Activated effector memory CD4-positive, alpha-beta T cell treated with Interleukin-2 at 50 U/mL for 16 hours (primary cell): ENCODE measurements at places on chromosomes 11 and 22.

DNA sequence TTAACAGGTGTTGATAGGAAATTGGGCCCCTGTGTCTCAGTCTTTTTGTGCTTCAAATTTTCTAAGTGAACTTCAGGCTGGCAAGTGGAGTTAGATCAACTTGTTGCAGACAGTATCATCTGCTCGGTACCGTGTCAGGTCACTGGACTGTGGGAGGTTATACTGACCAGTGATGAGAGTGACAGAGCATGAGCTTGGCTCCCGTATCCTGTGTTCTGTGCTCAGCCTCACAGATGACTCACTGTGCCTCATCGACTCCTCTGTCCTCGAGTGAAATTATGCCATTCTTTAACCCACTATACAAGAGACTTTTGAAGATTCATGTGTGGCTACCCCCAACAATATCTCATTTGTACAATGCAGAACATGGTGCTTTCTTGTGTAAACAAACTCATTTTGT lies 7.9 kb downstream of the GRAP2 start:
- no peak for DNase-seq

DNA sequence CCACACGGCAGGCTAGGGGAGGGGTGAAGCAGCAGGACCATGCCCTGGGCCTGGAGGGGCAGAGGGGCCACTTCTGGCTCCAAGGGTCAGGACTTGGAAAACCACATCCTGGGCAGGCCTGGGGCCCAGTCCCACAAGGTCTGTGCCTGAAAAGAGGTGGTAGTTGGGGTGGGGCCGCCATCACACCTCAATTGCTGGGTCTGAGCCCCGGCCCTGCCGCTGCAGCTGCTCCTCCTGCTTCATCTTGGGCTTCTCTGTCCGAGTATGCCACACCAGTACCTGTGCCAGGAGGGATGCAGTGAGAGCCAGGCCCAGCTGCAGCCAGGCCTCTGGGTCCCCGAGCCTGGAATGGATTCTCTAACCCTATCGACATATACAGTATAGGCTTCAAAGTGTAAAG lies 2.5 kb downstream of the ROM1 start:
- no peak for DNase-seq

DNA sequence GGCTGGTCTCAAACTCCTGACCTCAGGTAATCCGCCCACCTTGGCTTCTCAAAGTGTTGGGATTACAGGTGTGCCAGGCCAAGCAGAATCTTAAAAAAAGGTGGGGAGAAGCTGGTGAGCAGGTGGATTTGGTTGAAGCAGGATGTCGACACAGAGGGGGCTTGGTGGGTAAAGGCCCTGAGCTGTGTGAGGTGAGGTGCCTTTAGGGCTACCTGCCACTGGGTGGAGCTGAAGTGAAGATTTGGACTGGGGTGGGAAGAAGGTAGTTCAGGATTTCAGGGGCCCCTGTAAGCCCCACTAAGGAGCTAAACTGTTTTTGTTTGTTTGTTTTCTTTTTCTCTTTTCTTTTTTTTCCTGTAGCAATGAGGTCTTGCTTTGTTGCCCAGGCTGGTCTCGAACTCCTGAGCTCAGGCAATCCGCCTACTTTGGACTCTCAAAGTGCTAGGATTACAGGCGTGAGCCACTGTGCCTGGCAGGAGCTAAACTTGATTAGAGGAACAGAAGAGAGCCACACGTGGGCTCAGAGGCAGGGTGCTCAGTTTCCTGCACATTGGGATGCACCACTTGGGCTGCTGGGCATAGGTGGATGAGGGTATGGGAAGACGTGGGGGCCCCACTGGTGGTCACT lies 6.0 kb downstream of the P2RX6 start:
- no peak for DNase-seq

- no peak for DNase-seq
Measured at GRCh38 chr11:17695454-17696441, 23.6 kb upstream of the MYOD1 start.

DNA sequence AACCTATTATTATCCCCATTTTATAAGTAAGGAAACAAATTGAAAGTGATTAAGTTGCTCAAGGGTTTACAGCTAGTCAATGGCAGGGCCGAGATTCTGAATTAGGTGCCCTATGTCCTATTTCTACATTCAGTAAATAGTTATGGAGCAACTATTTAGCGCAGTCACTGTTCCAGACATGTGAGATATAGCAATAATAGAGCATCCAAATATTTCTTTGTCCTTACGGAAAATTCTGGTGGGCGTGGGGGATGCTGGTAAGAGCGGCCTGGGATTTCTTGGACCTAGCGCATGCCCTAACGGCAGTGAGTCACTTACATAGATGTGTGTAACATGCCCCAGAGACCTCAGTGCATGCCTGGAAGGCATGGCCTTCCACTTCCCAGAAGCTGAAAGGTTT lies 4.4 kb downstream of the DTX4 start:
- no peak for DNase-seq

DNA sequence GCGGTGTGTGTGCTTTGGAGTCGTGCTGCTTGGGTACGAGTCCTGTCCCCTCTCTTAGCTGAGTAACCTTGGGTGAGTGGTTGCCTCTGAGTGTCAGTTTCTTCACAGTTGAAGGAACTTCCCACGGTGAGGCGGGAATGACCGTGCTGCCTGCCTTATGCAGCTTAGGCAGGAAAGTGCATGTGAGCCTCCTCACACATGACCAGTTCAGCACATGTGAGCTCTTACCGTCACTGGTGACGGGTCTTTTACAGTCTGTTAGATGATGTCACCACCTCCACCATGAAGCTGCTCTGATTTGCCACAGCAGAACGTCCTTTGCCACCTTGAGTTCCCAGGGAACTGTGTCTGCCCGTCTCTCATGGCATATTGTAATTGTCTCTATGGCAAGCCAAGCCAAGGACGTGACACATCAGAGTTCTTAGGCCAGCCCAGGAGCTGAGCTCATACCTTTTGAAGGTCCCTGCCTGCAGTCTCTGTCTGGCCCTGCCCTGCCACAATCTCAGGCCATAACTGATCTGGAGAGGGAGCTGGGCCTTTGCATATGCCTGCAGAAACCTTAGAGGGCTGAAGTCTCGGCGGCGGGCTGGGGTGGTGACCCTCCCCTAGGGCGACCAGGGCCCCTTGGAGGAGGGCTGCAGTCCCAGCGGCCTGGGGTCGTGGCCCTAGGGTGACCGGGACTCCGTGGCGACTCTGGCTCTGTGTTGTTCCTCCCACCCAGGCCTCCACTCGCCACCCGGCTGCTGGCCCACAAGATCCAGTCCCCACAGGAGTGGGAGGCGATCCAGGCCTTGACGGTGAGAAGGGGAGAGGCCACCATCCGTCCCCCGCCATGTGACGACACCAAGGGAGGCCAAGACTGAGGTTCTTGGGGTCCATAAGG lies 7.8 kb downstream of the GGA1 start:
- no peak for DNase-seq

- no peak for DNase-seq
Measured at GRCh38 chr11:34445956-34446355, 7.2 kb downstream of the CAT start.

DNA sequence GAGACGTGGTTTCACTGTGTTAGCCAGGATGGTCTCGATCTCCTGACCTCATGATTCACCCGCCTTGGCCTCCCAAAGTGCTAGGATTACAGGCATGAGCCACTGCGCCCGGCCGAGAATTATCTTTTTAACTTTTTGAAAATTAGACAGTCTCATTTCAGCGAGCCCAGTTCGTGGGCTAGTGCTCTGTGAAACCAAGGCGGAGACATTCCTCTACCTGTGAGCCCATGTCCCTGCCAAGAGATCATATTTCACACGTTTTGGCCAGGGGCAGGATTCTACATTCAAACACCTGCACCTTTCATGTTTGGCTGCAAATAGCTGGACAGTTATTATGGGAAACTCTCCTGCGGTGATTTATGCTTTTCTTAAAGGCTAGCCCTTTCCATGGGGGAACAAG lies 60.3 kb downstream of the IRAG1 start:
- DNase-seq = no peak

GRCh38 chr22:46171940-46172339 lies 21.6 kb downstream of the PPARA start:
- DNase-seq = no peak

DNA sequence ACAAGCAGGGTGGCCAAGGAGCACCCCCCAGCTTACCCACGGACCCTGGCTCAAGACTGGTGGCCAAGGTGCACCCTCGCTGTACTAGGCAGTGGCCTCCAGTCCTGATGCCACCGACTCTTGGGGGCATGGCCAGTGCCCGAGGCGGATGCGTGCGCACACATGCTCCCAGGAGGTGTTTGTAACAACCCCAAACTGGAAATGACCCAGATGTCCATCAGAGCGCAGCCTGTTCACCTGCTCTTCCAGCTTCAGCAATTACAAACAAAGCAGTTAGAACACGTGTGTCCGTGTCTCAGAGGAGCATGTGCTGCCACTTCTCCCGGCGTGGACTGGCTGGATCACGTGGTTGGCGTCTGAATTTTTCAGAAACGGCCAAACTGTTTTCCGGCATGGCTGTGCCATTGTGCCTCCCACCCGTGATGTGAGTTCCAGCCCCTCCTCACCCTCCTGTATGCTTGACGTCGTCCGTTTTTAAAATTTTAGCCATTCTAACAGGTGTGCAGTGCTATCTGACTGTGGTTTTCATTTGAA lies 7.1 kb upstream of the MUC6 start:
- no peak for DNase-seq

DNA sequence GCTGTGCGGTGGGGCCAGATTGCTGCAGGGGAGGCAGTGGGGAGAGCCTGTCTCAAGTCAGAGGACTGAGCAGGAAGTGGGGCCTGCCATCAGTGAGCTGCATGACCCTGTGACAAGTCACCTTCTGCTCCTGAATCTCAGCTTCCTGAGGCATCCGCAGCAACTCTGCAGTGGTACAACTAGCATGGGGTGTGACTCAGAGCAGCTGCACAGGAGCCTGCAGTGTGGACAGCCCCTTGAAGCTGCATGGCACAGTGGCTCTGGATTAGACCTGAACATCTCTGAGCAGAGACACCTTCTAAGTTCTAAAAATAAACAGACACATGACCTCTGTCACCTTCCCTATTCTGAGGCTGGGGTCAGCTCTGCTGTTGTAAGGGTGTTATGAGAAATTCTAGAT lies 18.0 kb downstream of the FAM227A start:
- DNase-seq = no peak

DNA sequence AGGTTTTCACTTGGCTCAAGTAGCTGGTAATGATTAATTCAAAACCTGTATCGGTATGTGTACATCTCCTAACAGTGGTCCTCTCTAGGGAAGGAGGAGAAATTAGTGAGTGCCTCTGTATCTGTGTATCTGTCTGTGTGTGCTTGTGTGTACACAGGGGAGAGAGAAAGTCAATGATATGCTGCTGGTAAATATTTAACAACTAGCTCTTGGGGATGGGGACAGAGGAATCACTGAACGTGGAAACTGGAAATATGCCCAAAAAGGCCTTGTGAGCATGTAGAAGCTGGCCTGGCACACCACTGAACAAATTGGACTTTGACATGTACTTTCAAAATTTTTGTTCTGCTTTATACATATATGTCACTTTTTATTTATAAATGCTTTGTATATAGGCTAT lies 214.0 kb upstream of the SYN3 start:
- no peak for DNase-seq

GRCh38 chr11:36212564-36213392 lies 76.4 kb downstream of the COMMD9 start:
- no peak for DNase-seq

- DNase-seq = no peak
Measured at GRCh38 chr11:41301023-41301422, 158.4 kb downstream of the LRRC4C start.

GRCh38 chr11:5541427-5541826 lies 6.9 kb downstream of the OR52H1 start:
- DNase-seq = no peak

DNA sequence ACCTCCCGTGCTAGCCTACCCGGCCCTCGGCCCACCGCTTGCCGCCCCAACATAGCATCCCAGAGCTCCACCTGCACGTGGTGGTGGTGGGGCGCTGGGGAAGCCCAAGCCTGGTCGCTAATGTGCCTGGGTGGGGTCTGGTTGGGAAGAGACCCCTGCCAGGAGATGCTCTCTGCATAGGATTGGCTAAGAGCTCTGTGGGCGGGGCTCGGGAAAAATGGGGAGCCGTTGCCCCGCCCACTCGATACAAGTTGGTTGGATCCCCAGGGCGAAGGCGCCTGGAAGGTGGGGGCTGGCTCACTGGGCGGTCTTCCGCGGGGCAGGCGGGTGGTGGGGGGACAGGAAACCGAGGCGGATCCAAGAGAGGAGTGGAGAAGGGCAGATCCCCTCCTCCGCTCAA lies 7.6 kb downstream of the LRRC10B start:
- DNase-seq = no peak

GRCh38 chr11:132680584-132680983 lies 851.7 kb downstream of the OPCML start:
- DNase-seq = no peak

GRCh38 chr11:57515332-57516060 lies at the start of gene SLC43A1:
TSS of gene SLC43A1 (minus strand) at chr11:57515702. CDS start at chr11:57514111, 1,591 bp downstream.
- DNase-seq = no peak

- no peak for DNase-seq
Measured at GRCh38 chr11:34261820-34262219, 96.0 kb downstream of the ABTB2 start.

DNA sequence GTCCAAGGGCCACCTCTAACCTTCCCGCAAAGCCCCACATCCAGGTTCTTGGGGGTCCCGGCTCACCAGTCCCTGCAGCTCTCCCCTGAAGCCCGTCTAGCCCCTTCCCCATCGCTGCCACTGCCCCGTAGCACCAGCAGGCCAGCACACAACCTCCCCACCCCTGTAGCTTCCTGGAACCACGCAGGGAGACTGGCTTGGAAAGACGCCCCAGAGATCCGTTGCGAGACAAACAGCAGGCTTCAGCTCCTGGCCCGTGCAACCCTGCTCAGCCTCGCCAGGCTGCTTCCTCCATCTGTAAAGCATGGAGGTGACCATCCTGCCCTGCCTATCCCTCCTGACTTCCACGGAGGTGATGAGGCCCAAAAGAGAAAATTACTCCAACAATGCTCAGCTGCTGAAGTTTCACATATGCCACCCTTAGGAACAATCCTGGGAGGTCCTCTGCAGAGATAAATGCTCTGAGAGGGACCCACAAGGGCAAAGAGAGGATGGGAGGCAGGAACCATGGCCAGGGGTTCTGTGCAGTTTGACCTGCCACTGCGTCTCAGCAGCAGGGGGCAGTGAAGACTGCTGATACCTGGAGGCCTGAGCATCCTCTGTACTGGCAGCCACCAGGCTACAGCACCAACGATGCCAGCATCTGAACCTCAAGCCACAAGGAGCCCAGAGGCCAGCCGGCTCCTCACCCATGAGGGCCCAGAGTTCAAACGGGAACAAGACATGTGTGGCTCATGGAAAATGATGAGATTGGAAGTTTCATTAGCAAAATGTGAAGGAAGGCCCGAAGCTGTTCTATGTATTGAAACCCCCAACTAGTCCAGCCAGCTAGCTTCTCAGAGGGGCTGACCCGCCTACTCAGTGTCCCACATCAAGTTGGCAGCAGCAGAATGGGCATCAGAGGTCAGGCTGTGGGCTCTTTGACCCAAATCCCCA lies 16.1 kb downstream of the DGCR2 start:
- peak; percentile 27 for DNase-seq

GRCh38 chr11:66242095-66242765 lies 26.2 kb upstream of the RAB1B start:
- DNase-seq = no peak

DNA sequence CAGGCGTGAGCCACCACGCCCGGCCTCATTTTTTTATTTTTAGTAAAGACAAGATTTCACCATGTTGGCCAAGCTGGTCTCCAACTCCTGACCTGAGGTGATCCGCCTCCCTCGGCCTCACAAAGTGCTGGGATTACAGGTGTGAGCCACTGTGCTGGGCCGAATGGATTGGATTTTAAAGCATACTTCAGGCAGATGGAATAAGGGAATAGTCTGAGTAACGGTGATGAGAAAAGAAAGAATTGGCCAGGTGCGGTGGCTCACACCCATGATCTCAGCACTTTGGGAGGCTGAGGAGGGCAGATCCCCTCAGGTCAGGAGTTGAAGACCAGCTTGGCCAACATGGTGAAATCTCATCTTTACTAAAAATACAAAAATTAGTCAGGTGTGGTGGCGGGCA lies 2.1 kb upstream of the CBL start:
- no peak for DNase-seq
